ENCODE measurements at places on chromosomes 3 and 15.

DNA sequence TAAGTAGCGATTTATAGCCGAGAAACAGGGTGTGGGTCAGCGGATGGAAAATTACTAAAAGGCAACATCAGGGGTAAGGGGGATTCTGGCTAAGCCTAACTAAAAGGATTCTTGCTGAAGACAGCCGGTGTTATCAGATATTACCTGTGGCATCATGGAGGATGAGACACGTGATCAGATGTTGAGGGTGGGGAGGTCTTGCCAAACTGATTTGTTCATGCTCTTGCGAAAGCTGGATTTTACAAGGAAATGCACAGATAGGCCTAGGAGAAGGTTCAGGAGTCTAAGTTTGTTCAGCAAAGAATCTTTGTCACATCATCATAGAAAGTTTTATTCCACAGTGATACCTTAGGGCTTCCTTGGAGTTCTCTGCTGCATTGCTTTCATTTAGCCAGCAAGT, 396.8 kb upstream of the TBL1XR1 start:
- DNase-seq = no peak

DNA sequence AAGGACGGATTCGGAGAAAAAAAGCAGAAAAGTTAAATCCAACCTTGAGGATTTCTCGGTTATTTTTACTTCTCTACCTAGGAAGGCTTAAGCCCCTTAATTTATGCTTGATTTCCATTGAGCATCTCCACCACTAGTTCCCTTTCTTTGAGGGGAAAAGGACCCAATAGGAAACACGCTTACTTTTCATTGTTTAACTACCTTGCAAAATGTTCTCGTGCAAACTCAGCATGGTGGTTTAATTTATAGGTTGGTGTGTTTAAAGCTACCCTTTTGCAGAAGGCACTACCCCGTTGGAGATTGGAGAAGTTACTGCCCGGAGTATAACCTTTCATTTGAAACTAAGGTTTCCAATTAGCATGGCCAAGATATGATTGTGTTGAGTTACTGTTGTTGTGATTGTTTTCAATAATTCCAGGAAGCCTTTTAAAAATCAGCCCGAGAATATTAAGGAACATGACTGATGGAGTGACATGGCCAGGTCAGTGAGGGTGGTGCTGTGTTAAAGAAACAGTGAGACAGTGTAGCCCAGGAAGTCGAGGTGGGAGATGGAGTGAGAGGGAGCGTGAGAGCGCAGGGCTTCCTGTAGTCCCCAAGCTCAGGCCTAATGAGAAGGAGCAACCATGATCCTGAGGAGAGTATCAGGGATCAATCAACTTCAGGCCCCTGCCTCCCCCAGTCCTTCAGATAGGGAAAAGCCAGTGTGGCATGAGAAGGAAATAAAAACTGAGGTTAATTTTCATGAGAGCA, 76.6 kb downstream of the AQP9 start:
- no peak for DNase-seq

GRCh38 chr3:43885908-43886618, 195.3 kb downstream of the ABHD5 start:
- no peak for DNase-seq

DNA sequence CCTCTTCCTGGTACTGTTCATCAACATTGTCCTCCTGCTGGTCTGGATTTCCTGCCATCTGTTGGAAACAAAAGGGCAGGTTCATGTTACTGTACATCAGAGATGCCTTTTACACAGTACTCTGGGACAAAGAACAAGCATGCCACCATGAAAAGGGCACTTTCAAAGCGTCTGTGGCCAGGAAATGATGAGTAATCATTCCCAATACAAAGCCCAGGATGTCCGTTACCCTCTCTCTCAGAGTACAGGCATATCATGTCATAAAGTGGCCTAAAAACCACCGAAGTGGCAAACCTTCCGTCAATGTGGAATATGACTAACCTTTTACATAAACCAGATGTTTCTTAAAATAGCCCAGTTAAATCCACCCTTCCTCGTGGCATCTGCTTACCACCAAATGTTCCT, 71.2 kb downstream of the GOLIM4 start:
- DNase-seq = no peak

GRCh38 chr3:8206971-8207617, 294.5 kb upstream of the LMCD1 start:
- DNase-seq = no peak

GRCh38 chr3:111538681-111539083, 3.3 kb upstream of the CD96 start:
- no peak for DNase-seq

Data from retina (tissue), 1 donor.